B cell (primary cell): ENCODE measurements at places on chromosomes 6 and 20. TPM values are rescaled to one million over a fixed set of nuclear protein-coding genes. Genes with fewer than 3 reads are reported as not detected.

DNA sequence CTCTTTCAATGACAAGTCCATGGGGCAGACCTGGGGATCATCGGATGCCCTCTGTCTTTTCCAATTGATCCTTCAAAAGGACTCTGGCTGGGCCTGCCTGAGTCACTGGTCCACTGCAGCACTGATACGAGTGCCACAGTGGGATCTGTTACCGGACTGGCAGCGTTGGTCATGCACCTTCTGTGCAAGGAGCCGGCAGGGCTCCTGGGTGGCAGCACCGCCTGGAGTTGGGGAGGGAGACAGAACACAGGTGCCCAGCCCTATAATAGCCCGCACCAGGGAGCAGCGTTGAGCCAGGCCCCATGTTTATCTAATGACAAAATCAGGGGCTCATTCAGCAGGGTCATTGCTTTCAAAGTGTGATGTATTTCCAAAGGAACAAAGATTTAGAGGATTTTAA is 64.2 kb upstream of the NXT1 start:
- no peaks in the 10 kb centered on the region for H3K36me3 ChIP-seq
- no peaks in the 10 kb centered on the region for H3K4me1 ChIP-seq
- H3K4me3 ChIP-seq, result no peak overlapping the region
- H3K27me3 ChIP-seq, result no peaks in the 10 kb centered on the region

GRCh38 chr6:79064635-79065034 is 13.4 kb downstream of the PHIP start:
- peaks cover 8% of the 10 kb centered on the region for H3K4me1 ChIP-seq
- no peaks in the 10 kb centered on the region for H3K27me3 ChIP-seq
- no peak overlapping the region for H3K27ac ChIP-seq
- no peak overlapping the region for H3K4me3 ChIP-seq
- DNase-seq, result no peak
- H3K36me3 ChIP-seq, result peaks cover 5% of the 10 kb centered on the region

SRSF6 gene
- total RNA-seq, result 197 and 201 TPM in 2 replicates

CDC5L gene
- 22.2 and 22.5 TPM in 2 replicates for total RNA-seq
